AG08396 (cell line): ENCODE measurements at places on chromosomes 3 and 15.

DNA sequence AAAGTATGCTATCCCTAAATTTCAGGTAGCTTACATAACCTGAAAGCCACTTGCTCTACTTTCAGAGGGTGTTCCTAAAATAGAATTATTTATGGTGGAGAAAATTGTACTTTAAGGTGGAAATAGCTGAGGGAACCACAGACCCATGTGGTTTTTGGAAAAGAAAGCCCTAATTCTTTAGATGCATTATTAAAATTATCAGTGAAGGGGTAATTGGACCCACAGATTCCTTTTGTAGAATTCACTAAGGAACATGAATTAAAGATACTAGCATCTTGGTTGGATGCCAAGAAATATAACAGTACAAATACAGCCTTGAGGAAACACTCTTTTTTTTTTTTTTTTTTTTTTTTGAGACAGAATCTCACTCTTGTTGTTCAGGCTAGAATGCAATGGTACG, 37.8 kb downstream of the DPPA2 start:
- DNase-seq: no peak

DNA sequence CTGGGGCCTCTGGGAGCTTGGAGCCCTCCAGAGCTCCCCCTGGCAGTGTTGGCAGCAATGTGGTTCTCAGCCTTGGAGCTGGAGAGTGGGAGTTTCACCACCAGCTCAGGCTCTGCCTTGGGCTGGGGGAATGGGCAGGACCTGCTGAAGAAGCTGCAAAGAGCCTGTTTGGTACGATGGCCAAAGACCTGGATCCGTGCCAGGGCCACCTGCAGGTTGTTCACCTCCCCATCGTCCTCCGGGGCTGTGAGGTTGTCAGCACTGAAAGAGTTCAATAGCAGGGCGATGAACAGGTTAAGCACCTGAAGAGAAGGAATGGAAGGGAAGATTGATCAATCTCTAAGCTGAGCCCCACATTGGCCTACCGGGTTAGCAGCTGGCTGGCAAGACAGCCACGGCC, 77.3 kb upstream of the SCN5A start:
- DNase-seq: no peak

GRCh38 chr15:83512459-83512858, 65.3 kb downstream of the SH3GL3 start:
- DNase-seq: no peak

DNA sequence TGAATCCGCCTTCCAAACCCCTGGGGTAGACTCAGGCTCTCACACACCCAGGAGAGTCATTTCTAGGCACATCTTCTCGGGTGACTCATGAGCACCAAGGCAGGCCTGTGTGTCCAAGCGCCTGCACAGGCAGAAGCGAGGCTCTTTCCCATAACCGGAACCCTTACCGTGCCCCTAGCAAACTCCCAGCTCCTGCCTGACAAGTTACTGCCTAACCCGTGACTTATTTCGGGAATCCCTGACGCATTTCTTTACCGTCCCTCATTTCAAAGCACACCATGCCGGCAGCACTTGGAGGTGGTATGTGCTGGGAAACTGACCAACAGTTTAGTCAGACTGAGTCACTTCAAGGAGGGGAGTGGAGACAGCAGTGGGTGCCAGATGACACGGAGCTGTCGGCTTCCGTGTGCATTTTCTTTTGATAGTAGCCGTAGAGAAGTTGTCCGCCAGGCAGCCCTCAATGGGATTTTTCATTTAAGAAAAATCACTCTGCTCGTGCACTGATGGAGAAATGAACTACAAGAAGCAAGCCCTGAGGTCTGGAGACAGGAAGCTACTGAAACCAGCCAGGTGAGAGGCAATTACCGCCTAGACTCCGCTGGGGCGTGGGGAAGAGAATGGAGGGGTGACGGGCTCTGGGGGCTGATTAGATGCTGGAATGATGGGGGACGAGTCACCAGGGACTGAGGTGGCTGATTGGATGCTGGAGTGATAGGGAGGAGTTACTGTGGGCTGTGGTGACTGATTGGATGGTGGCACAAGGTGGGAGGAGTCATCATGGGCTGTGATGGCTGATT, 17.3 kb upstream of the HRH1 start:
- DNase-seq: peak; percentile 93

- DNase-seq: no peak
Observed at GRCh38 chr3:54966979-54967378, 39.1 kb upstream of the LRTM1 start.

DNA sequence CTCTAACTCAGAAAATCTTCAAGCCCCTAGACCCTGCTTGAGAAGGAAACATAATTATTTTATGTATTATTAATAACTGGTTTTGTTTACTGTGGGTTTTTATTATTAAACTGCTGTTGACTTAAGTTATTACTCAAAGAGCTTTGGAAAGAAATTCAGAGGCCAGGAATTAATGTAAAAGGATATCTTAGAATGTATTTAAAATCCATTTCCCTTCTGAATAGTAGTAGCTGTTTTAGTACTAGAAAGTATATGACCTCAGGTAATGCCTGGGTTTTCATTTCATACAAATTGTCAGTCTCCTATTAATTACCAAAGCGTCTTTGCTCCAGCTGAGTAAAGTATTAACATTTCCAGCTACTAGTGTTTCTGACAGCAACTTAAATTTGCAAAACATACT, 223.1 kb downstream of the ITPR1 start:
- no peak for DNase-seq

DNA sequence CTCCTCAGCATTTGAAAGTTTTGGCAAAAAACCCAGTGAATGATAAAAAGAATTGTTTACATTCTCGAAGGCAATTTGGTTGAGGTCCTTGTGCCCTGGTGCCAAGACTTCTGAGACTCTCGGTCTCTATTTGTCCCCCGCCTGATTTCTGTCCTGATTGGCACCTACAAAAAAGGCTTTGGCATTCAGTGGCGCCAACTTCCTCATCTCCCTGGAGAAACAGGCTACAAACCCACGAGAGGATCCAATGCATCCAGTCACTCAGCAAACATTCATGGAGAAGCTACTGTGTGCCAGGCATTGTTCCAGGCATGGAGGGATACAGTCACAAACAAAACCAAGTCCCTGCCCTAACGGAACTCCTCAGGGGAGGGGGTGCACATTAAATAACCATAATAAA, 42.7 kb downstream of the HES1 start:
- no peak for DNase-seq

DNA sequence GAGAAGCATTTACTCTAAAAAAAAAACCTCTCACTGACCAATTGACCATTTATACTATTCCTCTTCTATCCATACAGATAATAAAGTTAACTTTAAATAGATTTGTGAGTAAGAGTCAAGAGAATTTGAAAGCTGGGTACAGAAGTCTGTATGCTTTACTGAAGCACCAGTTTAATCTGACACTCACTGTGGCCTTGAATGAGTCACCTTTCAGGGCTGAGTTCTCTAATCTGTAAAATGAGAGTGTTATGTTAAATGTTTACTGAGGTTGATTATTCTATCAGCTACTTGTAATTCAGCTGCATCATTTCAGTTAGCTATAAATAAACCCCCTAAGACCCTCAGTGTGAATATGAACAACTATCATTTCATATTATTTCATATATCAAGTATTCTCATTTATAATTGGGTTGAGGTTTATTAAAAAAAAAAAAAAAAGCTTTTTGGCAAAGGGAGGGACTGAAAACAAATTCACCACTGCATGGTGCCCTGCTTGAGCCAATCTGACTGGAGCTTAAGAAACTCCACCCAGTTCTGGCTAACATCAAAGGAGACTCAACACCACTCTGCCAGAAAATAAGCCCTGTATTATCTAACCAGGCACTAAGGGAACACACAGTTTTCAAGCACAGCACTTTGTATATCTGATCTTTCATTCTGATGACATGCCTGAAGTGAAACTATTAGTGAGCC, 2.8 kb downstream of the MAP4 start:
- peak; percentile 33 for DNase-seq

GRCh38 chr3:114879059-114880031, 267.7 kb downstream of the ZBTB20 start:
- DNase-seq: no peak

GRCh38 chr15:57309856-57310760, 66.2 kb upstream of the CGNL1 start:
- no peak for DNase-seq

DNA sequence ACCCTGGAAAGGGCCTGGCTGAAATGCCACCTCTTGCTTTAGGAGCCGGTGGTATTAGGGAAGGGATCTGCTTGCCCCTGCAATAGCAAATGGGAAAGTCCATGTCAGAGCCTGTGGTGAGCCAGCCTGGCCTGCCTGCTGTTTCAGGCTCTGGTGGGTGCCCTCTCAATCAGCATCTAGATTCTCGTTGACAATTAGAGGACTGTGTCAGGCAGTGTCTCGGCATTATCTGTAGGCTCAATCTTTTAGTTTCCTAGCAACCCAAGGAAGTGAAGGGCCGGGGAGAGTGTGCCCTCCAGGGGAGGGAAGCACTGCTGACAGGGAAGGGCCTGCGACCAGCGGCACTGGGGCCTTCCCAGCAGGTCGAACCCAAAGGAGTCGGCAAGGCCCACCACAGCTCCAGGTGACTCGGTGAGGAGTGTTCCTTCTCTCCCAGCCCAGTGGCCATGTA, 42.1 kb downstream of the TLE3 start:
- DNase-seq: no peak
